ENCODE measurements at places on chromosomes 12 and 14. TPM values are rescaled to one million over a fixed set of nuclear protein-coding genes. Genes with fewer than 3 reads are reported as not detected.

Gene CLEC14A
- 0.63 TPM for total RNA-seq

Gene CHST11
- total RNA-seq = 13.4 TPM

Gene NKX2-8
- not detected for total RNA-seq

Gene OTOGL
- 0.16 TPM for total RNA-seq

Gene RILPL2
- total RNA-seq = 3.6 TPM

Gene ADAM21
- 0.25 TPM for total RNA-seq

Gene MTRFR
- total RNA-seq = 12.8 TPM

Gene OASL
- total RNA-seq = not detected

Gene PLEKHD1
- not detected for total RNA-seq

Gene CNOT2
- 135 TPM for total RNA-seq

Gene TBX3
- total RNA-seq = 12.8 TPM

Gene SMCO3
- total RNA-seq = not detected

- DNase-seq = no peak
Measured at GRCh38 chr14:47874350-47874749, 198.9 kb upstream of the MDGA2 start.

- DNase-seq = peak; percentile 88
Measured at GRCh38 chr12:71685914-71686657, at the start of gene TMEM19. Gene TMEM19, plus strand, starts transcription at chr12:71686082. Its CDS starts 599 bp downstream, at chr12:71686681.

GRCh38 chr14:72451054-72451972 lies 442.6 kb downstream of the DPF3 start:
- DNase-seq = no peak

- DNase-seq = no peak
Measured at GRCh38 chr14:32991691-32992090, 53.0 kb downstream of the NPAS3 start.

DNA sequence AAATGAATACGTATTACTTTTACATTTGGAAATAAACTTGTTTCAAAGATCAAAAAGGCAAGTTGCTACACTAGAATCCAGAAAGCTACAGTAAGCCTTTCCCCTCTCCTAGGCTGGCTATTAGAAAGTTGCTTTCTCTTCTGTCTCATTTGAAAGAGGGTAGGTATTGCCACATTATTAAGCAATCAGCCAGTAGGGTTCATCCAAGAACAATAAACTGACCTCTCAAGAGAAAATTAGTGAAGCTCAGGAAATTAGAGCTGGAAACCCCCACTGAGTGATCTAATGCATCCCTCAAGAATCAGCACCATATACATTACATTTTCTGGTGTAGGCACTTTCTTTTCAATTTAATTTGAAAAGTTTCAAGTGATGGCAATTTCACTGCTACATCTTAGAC lies 4.5 kb upstream of the TMEM233 start:
- peak; percentile 81 for DNase-seq

- no peak for DNase-seq
Measured at GRCh38 chr12:121299662-121300061, 3.2 kb upstream of the CAMKK2 start.

DNA sequence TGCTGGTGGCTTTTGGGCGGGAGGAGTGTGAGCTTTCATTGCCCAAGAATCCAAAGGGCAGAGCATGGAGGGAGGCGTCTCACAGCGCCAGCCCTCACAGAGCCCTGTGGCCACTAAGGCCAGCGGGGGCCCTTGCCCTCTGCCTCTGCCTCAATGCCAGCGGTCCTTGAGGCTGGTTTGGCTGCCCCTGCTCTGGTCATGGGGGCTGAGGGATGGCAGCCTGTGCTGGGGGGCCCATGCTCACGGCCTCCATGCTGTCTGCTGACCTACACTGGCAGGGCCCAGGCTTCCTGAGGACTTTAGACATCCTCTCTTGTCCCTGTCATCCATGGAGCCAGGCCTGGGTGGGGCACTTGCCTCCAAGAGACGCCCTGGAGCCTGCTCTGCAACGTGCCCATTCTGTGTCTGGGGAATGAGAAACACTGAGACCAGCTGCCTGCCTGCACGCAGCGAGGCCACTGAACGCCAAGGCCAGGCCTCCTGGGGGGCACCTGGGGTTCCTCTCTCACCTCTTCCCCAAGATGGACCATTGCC lies 143.4 kb downstream of the KIF26A start:
- no peak for DNase-seq

DNA sequence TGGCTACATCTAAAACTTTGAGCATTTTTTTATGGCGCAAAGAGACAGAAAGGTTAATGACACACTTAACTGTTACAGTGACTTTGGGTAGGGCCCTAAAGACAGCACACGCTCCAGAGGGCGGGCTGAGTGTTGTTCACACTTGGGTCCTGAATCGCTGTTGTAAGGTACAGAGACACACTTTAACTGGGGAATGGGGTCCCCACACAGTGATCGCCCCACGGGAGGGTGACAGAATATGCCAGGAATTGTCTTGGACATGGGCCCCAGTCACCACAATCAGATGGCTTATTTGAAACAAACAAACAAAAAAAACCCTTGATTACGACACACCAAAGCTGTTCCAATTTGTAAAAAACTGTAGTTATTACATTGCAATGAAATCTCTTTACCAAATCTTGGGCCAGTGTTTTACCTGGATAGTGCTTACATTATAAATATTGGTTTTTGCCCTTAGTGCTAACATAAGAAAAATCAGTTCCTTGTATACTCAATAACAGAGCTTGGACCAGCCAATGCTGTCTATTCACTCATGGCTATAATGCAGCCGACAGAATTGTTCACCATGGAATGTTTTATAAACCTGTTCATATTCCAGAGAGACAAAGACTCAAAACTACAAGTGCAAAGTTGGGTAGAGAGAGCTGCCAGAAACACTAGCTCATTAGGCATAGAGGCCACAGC lies 28.3 kb downstream of the KCTD10 start:
- peak; percentile 23 for DNase-seq

GRCh38 chr12:110821917-110822316 lies 24.9 kb upstream of the CCDC63 start:
- no peak for DNase-seq

GRCh38 chr12:23066095-23066494 lies 441.1 kb downstream of the ETNK1 start:
- DNase-seq = peak; percentile 28

GRCh38 chr14:94395888-94396574 lies 7.6 kb upstream of the SERPINA1 start:
- DNase-seq = no peak

DNA sequence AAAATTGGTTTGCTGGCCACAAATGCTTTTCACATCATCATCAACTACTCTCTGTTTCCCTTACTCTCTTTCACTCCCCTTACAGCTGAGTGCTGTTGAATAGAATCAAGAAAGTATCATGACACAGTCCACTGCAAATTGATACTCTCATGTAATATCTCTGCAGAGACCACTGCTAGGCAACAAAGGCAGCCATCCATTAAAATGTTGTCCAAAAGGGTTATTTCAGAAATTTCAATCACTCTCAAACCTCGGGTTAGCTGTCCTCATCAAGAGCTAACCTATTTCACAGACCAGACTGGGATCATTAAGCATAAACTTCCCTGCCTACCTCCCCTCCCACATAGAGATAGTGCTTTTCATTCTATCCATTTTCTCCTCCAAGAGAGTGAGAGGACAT lies 186.7 kb downstream of the PLCZ1 start:
- no peak for DNase-seq

GRCh38 chr12:56074396-56074795 lies 5.6 kb upstream of the ERBB3 start:
- no peak for DNase-seq

GRCh38 chr12:41552588-41552987 lies 364.5 kb downstream of the PDZRN4 start:
- no peak for DNase-seq

- DNase-seq = no peak
Measured at GRCh38 chr12:47824198-47824597, 4.5 kb upstream of the HDAC7 start.

DNA sequence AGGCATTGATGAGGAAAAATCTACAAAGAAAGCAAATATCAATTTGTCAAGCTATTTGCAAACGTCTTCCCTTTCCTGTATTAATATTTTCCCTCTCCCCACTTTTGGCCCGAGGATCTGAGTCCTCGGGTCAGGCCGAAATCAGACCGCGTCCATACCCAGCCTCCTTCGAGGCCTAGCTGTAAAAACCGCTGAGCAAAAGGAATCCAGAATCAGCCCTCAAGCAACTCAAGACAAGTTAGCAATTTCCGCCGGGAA lies 353 bp upstream of the MAPK1IP1L start:
- no peak for DNase-seq

- peak; percentile 59 for DNase-seq
Measured at GRCh38 chr14:28603606-28604005, 163.0 kb upstream of the FOXG1 start.

- DNase-seq = no peak
Measured at GRCh38 chr14:31357279-31357678, 63.1 kb downstream of the HEATR5A start.

DNA sequence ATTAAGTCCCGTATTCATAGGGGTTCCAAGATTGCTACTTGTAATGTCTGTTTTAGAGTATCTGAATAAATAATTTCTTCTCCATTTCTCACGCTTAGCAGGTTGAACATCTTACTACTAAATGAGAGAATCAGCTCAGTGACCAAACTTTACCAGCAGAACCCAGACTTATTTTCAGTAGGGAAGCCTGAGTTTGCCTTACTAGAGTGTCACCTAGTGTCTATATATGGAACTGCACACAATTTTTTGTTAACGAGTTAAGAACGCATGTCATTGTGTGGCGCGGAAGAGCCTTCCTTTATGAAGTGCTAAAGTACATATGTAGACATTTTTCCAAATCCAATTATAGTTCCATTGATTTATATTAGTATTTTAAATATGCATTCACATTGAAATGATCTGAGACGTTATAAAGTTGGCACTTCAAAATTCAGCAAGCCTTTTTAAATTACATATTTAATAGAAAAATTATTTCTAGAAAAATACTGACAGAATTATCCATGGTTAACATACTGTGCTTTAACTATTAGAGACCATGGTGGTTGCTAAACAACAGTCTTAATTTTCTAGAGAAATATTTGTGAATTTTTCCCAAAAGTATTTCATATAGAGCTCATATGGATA lies 88.3 kb downstream of the RPS29 start:
- peak; percentile 86 for DNase-seq

- DNase-seq = peak; percentile 9
Measured at GRCh38 chr14:77409131-77409533, 14.2 kb downstream of the NOXRED1 start.

DNA sequence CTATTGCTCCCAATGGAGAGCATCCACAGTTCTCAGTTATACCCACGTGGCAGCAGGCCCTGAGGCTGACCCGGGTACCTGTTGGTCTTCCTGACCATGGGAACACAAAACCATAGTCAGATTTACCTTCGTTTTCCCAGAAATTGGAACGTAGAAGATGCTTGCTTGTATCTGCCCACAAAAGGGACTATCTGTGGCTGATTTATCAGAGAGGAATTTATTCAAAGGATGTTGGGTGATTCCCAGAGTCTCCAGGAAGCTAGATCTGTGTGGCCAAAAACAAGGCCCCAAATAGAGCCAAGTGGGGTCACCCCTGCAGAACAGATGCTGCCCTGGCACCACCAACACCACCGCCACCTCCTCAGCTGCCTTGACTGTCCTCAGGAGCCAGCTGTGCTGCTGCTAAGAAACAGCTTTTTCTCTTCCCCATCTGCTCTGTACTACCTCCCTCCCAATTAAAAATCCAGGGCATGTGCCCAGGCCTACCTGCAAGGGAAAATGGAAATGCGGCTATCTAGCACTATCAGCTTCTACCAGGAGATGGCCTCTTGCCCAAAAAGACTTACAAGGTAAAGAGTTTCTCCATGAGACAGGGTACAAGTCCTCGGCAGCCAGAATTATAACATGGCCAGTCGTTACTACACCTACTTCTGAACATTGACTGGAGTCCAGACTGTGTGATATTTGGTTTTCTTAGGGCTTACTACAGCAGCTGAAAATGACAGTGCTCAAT lies 128.6 kb upstream of the PLEKHG7 start:
- no peak for DNase-seq

- DNase-seq = peak; percentile 94
Measured at GRCh38 chr14:68794130-68794850, 1.4 kb upstream of the ZFP36L1 start.

GRCh38 chr14:92426237-92426636 lies 87.3 kb upstream of the RIN3 start:
- DNase-seq = peak; percentile 76

DNA sequence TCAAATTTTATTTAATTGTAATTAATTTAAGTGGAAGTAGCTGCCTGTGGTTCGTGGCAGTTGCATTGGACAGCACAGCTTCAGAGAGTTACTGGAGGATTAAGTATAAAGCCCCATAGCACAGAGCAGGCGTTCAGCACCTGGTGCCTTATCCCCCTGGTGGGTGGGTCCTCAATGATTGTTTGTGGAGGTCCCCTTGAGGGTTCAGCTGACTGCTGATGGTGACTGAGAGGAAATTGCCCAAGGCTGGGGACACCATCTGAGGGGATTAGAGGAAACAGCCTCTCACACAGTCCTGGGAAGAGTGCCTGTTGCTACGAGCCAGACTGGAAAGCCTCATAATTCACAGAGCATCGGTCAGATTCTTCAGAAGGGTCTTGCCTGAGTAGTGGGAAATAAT lies 83.4 kb upstream of the NOS1 start:
- DNase-seq = no peak

- peak; percentile 16 for DNase-seq
Measured at GRCh38 chr12:98645572-98646067, 530 bp downstream of the APAF1 start.

GRCh38 chr12:128657378-128657777 lies 166.4 kb downstream of the SLC15A4 start:
- no peak for DNase-seq

DNA sequence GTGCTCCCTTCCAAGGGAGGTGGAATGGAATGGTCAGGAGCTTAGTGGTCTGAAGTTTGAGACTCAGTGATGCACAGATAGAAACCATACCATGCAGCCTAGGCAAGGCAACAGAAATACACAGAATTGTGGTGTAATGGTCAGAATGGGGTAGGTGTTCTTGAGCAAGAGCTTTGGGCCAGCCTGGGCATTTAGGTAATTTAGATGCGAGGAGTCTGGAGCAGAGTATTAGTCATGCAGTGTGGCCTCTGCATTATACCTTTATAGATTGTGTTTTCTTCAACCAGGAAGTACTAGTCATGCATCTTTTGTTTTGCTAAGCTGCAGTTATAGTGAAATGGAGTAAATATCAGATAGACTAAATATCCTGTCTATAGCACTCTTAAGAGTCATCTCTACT lies 118.3 kb downstream of the DAAM1 start:
- DNase-seq = peak; percentile 61
